ENCODE measurements at places on chromosomes 12 and 14. TPM values are rescaled to one million over a fixed set of nuclear protein-coding genes. Genes with fewer than 3 reads are reported as not detected.
A peak's percentile ranks its signal among the peaks of the same experiment; 100 is the strongest.

DNA sequence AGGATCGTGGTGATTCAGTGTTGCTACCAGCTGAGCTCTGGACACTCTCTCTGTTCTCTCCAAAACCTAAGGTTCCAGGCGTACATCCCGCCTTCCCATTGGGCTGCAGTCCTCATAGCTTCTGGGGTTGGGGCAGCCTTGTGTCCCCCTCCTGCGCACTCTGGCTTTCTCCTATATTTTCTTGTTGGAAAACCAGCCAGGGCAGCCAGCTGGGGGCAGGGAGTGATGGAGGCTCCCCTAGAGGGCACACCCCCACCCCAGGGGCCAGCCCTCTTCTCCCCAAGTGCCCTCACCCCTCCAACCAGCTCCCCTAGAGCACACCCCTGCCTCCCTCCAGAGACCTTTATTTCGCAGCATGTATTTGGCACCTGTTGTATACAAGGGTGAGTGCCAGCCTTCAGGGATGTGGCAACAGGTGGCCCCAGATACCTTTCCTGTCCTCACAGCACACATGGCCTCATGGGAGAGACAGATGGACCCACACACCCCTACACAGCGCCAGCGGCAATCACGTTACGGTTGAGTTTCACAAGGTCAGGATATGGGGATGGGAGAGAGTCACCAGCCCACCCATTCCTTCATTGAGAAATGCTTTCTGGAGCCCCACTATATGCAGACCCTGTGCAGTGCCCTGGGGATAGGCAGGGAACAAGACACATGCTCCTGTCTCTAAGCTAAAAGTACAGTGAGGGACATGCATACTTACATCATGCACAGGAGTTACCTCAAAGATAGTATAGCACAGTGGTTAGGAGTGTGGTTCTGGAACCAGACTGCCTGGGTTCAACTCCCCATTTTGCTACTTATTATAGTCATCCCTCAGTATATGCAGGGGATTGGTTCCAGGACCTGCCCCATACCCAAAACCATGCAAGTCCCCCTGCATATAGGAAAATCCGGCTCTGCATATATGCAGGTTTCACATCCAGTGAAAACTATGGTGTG, 141.1 kb downstream of the PHETA1 start:
- peaks cover 5% of the 10 kb centered on the region for H3K4me1 ChIP-seq
- H3K27ac ChIP-seq = no peak overlapping the region
- no peak overlapping the region for H3K4me3 ChIP-seq

DNA sequence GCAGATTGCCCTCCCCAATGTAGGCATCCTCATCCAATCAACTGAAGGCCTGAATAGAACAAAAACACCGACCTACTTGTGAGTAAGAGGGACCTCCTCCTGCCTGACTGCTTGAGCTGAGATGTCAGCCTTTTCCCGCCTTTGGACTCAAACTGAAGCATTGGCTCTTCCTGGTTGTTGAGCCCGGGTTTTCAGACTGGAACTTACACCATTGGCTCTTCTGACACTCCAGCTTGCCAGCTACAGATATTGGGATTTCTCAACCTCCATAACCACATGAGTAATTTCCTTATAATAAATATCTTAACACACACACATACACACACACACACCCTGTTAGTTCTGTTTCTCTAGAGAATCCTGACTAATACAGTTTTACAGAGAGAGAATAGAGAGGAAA, 173.4 kb upstream of the NTF3 start:
- no peak for DNase-seq
- no peaks in the 10 kb centered on the region for H3K36me3 ChIP-seq
- no peaks in the 10 kb centered on the region for H3K4me1 ChIP-seq
- no peak overlapping the region for H3K4me3 ChIP-seq
- H3K27me3 ChIP-seq = no peaks in the 10 kb centered on the region

GRCh38 chr12:30537228-30537627, 158.4 kb downstream of the IPO8 start:
- no peak for DNase-seq
- no peak overlapping the region for H3K4me3 ChIP-seq
- H3K27ac ChIP-seq = no peak overlapping the region
- no peaks in the 10 kb centered on the region for H3K36me3 ChIP-seq

DNA sequence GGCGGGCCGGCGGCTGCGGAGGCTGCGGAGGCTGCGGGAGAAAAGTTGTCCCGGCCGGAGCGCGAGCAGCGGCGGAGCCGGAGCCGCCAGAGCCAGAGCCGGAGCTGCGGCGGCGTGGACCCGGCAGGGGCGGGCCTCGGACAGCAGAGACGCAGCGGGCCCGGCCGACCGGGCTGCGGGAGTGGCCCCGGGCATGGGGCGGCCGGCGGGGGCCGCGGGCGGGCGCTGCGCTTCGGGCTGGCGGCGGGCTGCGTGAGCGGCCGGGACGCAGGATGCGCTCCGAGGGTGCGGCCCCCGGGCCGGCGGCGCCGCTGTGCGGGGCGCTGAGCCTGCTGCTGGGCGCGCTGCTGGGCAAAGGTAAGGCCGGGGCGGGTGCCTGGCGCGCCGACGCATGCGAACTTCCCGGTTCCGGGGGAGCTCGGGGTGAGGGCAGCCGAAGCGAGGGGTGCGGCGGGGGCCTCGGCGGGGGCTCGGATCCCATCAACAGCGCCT, at the start of gene TMEM132C:
Gene TMEM132C, plus strand, starts transcription at position 40 of the 492 bp plus-strand sequence. Its CDS starts 233 bp downstream, at position 273.
- no peak within 1 kb of the TSS for H3K27ac ChIP-seq
- no peaks in the 10 kb centered on the region for H3K36me3 ChIP-seq
- H3K4me3 ChIP-seq = no peak within 1 kb of the TSS

DNA sequence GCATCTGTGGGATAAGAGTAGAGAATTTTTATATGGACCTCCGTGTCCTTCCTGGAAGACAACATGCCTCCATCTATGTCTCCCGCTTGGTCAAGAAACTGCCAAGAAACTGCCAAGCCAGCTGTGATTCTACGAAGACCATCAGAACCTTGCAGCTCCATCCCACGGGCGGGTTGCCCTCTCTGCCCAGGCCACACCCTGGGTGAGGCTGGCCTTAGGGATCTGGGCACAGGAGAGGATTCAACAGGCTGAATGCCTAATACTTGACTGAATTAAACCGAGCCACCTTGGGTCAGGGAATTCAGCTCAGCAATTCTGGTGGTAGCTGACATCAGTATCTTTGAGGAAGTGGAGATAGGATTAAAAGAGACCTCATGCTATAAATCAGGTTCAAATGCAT, 37.8 kb upstream of the FOS start:
- DNase-seq = no peak

DNA sequence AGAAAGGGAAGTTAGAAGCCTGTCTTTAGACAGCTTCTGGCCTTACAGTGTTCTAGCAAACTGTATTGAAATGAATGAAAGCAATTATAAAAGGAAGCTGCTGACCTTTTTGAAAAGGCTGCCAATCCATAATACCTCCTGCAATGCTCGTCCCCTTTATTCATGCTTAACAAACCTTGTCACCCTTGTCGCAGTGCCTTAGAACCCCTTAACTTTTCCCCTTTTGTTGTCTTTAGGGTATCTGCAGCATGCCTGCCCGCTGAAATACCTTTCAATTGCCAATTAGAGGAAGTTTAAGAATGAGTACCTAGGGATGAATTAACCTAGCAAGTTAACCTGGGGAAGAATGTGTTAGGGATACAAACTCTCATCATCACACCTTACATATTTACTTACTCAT, 731.2 kb downstream of the RERGL start:
- H3K4me1 ChIP-seq = no peaks in the 10 kb centered on the region
- H3K4me3 ChIP-seq = no peak overlapping the region
- DNase-seq = no peak
- H3K27me3 ChIP-seq = no peaks in the 10 kb centered on the region

DNA sequence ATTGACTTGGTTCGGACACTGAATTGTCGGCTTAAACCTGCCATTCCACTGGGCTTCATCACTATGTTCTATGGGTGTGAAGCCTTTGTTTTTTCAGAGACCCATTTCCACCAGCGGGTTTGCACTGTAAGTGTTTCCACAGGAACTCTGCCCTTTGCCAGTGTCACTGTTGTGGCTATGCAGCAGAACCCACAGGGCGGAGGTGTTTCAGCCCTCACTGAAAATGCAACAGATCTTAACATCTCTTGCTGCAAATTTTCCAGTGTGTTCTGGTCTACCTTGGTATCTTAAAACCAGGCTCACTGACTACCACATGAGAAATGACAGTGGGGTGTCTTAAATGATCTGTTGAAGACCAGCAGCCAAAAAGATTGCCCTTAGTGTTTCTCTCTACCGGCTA, 21.1 kb downstream of the PRKCH start:
- H3K4me3 ChIP-seq = peak overlapping the region; percentile 66
- peaks cover 96% of the 10 kb centered on the region for H3K4me1 ChIP-seq
- H3K36me3 ChIP-seq = peaks cover 37% of the 10 kb centered on the region
- peak; percentile 86 for DNase-seq
- no peaks in the 10 kb centered on the region for H3K27me3 ChIP-seq

DNA sequence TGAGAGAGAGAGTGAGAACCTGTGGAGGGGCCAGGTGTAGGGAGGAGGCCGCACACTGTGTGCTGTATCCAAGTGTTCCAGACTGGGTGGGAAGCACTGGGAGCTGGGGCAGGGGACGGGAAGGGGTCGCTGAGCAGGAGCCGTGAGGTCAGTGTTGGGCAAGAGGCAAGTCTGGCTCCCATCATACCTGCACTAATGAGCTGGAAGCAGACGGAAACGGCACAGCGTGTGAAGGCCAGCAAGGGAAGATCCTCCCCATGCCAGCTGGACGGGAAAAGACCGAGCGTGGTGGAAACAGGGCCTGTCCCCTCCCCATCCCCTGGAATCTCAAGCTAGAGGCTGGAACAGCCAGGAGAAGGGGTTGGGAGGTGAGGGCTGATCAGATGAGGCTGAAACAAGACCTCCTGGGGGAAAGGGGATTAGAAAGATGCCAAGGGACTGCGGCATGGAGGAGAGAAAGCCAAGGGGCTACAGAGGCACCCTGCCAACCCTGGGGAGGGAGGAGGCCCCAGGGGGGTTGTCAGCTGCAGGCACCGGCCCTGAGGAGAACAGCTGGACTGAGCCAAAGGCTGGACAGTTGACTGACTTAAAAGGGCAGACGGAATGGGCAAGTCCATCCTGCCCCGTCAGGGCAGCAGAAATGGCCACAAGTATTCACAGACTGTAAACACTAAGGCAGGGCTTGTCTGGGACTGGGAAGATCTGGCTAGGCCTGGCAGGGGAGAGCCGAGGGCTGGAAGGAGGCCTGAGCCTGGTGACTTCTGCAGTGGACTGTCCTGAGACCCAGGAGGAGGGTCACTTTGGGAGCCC, 19.0 kb upstream of the LTBP2 start:
- no peak overlapping the region for H3K4me3 ChIP-seq
- no peaks in the 10 kb centered on the region for H3K27me3 ChIP-seq
- no peak for DNase-seq
- H3K36me3 ChIP-seq = no peaks in the 10 kb centered on the region

Gene HOXC12
- not detected for total RNA-seq

DNA sequence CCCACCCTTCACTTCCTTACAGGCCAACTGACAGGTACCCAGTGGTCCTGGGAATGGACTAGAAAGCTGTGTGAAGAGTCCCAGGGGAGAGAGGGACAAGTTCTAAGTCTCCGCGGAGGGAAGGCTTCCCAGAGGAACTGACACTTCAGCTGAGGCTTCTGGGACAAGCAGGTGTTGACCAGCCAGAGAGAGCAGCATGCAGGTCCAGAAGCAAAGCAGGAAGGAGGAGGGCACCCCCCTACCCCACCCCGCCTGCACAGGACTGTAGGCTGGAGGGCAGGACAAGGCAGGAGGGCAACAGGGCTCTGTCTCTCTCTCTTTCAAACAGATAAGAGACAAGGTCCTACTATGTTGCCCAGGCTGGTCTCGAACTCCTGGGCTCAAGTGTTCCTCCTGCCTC, 58.2 kb upstream of the CORO1C start:
- DNase-seq = no peak
- peaks cover 2% of the 10 kb centered on the region for H3K4me1 ChIP-seq
- no peak overlapping the region for H3K4me3 ChIP-seq

DNA sequence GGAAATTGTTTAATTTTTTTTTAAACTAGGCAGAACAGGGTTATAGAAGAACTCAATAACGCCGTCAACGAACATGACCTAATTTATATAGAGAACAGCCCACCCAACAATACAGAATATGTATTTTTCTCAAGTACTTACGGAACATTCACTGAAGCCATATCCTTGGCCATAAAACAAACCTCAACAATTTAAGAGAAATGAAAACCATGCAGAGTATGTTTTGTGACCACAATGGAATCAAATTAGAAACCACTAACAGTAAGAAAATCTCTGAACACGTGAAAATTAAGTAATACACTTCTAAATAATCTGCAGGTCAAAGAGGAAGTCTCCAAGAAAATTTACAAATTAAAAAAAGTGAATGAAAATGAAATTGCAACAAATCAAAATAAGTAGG, 9.4 kb downstream of the SART3 start:
- H3K27me3 ChIP-seq = no peaks in the 10 kb centered on the region
- peaks cover 23% of the 10 kb centered on the region for H3K36me3 ChIP-seq
- no peak overlapping the region for H3K27ac ChIP-seq
- H3K4me3 ChIP-seq = no peak overlapping the region

DNA sequence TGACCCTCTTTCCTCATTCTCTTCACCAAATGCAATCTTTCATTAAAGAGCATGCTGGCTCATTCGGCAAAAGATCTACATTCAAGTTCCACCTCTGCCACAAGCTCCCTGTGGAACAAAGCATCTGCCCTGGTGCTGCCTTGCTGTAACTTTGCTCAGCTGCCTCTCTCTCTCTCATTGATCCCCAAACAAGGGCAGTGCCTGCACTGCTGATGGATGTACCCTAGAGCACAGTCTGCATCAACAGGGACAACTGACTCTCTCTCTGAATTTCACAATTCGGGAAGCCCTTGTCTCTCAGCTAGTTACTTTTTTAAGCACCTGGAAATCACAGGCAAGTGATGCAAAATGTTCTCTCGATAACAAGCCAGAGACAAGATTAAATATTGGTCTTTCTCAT, 174.0 kb upstream of the DIO2 start:
- no peak overlapping the region for H3K4me3 ChIP-seq
- no peak for DNase-seq
- H3K27ac ChIP-seq = no peak overlapping the region

Gene LRRIQ1
- not detected for total RNA-seq

GRCh38 chr12:68823696-68824095, 15.7 kb downstream of the MDM2 start:
- H3K27me3 ChIP-seq = no peaks in the 10 kb centered on the region
- H3K27ac ChIP-seq = peak overlapping the region; percentile 13
- H3K36me3 ChIP-seq = peaks cover 61% of the 10 kb centered on the region

Gene CCDC59
- total RNA-seq = 87.1 TPM

Gene SLC38A6
- 4.3 TPM for total RNA-seq

DNA sequence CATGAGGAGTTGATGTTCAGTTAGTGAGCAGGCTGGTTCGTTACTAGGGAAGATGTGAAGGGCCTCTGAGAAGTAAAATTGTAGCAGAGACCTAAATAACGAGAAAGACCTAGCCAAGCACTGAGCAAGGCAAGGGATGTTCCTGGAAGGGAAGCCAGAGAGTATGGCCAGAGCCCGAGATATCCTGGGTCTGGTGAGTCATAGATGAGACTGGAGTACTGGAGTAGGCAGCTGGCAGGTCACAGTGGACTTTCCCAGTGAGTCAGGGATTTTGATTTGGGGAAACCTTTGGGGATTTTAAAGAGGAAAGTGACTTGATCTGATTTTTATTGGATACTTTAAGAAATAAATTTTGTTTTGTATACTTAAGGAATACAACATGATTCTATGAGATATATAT, 369.0 kb downstream of the DIO2 start:
- H3K27ac ChIP-seq = no peak overlapping the region
- no peaks in the 10 kb centered on the region for H3K27me3 ChIP-seq
- no peak for DNase-seq
- no peaks in the 10 kb centered on the region for H3K4me1 ChIP-seq
